ENCODE measurements at places on chromosomes 7 and 10.

GRCh38 chr10:59362959-59363381 lies 621 bp upstream of the FAM13C start:
- peak; percentile 65 for DNase-seq

DNA sequence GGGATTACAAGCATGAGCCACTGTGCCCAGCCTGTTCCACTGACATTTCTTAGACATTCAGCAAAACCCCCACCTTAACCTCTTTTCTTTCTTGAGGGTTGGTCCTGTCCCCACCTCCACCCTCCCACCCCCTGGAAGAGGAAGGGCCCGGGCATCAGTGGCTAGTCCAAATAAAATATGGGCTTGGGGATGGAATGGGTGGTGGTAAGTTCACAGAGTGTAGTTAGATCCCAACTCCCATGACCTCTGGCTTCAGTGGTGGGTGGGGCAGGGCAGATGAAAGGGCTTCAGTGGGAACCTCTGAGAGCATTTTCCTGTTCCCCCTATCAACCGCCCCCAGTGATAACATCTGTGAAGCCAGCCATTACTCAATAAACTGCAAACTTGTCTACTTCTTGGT lies 9.8 kb downstream of the SFXN3 start:
- DNase-seq: no peak

DNA sequence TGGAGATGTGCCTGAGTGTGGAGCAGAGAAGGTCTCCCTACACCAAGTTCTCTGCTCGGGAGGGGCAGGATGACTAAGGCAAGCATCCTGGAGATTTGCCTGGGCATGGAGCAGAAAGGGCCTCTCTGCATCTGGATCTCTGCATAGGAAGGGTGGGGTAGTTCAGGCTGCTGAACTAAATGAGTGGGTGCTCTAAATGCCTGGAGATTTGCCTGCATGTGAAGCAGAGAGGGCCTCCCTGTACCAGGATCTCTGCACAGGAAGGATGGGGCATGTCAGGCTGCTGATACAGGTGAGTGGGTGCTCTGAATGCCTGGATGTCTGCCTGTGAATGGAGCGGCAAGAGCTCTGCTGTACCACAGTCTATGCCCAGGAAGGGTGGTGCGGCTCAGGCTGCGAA lies 680.7 kb downstream of the SUGCT start:
- DNase-seq: no peak

DNA sequence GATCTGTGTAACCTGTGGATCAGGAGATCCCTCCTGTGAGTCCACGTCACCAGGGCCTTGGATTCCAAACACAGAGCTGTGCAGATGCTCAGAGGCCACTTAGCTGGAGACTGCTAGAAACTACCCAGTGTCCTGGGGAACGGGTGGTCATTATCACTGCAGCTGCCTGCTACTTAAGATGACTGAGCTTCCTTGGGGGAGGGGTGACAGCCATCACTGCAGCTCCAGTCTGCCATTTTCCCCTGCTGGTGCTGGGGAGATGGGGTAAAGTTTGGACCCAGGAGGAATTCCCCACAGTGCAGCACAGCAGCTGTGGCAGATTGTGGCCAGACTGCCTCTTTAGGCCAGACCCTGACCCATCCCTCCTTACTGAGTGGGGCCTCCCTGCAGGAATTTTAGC lies 78.8 kb upstream of the VOPP1 start:
- no peak for DNase-seq

DNA sequence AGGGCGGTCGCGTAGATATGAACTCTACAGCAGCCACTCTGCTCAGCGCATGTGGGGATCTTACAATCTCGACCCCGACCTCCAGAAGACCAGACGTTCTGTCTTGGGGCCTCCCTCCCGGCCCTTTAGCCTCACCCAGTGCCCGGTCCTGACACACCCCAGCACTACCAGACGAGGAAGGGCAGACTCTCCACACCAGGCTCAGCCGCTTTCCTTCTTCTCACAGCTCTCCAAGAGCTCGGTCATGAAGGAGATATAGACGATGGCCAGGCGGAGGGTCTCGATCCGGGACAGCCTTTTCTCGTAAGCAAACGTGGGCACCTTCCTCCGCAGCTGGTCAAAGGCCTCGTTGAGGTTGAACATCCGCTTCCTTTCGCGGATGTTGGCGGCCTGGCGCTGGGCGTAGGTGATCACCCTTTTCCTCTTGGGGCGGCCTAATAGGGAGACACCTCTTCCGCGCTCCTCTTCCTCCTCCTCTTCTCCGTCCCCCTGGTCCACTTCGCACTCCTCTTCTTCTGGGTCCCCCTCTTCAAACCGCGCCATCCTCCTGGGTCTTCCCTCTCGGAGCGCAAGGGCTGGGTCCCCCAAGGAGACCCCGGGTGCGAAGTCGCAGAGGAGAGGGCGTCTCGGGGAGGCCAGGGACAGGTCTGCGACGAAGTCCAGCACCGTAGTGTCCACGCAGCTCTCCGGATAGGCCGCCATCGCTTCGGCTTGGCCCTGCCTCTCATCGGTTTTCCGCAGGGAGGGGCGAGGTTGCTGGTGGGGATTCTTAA lies at the start of gene FERD3L:
Gene FERD3L, minus strand, starts transcription at position 761 of the 773 bp plus-strand sequence. Its CDS starts 59 bp downstream, at position 702.
- no peak for DNase-seq

- no peak for DNase-seq
These were observed 71.5 kb upstream of the ADO start for GRCh38 chr10:62732841-62733653.

- no peak for DNase-seq
These were observed 17.1 kb downstream of the WIPI2 start for GRCh38 chr7:5207131-5207530.

GRCh38 chr10:70283445-70284399 lies at the start of gene NPFFR1:
NPFFR1 (minus strand) TSS chr10:70284004; CDS start chr10:70283676, 328 bp downstream.
- no peak for DNase-seq

DNA sequence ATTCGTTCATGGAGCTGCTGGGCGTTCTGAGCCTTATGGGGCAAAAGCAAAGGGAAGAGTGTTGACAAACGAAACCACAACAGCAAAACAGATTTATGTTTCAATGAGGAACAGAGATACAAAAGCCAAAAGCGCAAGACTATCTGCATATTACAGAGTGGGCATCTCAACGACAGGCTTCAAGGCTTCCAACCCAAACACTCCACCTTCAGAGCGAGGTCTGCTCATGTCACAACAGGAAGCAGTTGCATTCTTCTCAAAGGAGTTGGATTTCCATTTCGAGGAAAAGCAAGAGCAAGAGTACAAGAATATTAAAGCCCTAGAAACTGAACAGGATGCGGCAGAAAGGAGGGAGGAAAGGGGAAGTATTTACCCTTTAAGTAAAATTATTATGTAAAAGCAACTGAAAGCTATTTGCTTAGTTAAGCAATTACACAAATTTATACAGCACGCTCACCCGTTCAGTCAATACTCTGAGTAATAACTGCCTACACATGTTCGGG lies 189.3 kb downstream of the ELMO1 start:
- no peak for DNase-seq

DNA sequence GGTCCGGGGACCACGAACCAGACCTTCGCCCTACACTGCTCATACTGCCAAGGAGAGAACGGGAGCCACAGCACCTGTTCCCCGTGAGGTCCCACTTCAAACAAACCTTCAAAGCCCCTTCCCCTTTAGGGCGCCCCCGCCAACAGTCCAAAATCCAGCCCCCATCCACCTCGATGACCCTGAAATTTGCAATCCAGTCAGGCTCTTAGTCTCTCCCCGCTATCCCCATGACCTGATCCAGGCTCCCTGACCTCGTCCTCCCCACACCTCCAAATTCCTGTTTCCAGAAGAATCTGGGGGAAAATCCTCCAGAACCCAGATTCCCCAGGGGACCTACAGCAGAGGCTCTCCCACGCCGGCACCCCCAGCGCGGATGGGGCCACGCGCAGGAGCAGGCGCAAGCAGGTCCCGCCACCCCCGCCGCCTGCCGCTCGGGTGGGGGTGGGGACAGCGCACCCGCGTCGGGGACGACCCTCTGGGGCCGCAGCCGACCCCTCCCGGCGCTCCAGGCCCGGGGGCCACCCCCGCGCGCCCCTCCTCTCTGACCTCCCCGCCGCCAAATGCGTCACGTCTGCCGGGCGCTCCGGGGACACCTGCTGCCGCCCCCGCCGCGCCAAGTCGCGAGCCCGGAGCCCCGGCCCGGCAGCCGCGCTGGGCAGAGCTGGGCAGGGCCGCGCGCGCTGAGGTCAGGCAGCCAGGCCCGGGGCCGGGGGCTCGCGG lies 753 bp downstream of the CAMK2B start:
- no peak for DNase-seq

GRCh38 chr7:43535810-43536585 lies 46.9 kb upstream of the STK17A start:
- DNase-seq: no peak

DNA sequence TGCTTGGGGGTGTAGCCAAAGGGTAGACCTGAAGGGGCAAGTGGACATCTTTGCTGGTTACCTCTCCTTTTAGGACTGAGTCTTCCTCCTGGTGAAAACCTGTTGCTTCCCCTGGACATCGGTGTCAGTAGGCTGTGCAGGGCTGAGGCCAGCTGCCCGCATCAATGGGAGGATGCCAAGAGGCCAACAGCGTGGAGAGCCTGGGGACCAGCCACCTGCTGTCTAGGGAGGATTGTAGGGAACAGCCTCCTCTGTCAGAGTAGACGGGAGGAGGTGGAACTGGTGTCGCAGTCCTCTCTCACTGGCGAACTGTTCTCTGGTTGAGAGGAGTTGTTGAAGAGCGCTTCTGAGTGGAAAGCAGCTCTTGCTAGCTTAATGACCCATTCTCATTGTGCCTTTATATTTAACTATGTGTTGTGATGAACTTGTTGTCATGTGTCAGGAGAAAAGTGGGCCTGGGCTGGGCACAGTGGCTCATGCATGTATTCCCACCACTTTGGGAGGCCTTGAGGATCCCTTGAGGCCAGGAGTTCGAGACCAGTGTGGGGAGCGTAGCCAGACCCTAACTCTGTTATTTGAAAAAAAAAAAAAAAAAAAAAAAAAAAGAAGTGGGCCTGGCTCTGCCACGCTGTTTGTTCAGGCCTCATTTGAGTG lies 1.8 kb downstream of the SUFU start:
- DNase-seq: no peak

GRCh38 chr10:18071591-18071990 lies 68.6 kb upstream of the CACNB2 start:
- DNase-seq: no peak

DNA sequence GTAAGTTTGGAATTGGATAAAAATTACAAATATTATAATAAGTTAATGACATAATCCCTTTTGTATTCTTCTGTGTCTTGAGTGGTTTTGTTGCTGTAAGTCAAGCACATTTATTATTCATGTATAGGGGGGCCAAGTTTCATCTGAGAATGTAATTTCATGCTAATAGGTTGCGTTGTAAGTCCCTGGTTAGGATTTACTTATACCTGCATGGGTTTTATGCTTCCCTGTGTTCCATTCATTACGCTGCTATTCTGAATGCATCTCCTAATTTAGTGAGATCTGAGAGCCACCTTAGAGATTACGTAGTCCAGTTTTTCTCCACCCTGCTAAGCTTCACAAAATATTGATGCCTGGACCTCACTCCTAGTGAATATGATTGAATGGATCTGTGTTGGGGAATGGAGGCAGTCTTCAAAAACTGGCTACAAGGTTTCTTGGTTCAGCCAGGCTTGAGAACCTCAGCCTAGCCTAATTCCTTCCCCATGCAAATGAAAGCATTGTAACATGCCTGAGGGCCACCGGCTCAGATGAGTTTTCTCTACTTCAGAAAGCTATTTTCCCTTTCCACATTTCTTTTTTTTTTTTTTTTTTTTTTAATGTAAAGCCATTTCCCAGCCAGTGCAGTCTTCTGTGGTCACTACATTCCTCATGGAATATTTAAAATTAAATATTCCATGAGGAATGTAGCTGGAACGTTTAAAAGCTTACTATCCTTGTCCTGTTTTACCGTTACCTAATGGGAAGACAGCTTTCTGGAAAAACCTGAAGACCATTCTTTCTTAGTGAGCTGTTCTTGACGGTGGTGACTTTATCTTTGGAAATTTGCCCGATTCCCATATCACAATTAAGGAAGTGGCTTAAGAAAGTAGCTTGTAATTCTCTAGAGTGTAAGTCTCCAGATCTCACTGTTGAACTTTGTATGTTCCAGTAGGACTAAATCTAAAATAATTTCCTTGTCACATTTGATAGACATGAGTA lies 16.0 kb downstream of the PAPSS2 start:
- no peak for DNase-seq

DNA sequence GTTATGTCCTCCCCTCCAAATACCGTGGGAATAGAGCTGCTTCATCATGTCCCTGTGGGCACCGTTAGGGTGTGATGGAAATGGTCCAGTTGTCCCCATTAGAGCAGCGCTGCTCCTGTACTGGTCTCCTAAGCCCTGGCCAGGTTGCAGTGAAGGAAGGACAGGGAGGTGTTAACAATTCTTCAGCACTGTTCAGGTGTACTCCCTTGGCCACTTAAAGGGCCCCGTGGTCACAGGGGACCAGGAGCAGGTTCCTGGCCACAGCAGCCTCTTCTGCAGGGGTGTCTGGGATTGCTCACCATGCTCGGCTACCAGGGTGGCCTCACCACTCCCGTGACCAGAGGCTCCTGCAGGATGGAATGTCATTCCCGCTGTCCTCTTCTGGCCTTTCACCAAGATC lies 65.8 kb downstream of the MINDY4 start:
- DNase-seq: no peak

GRCh38 chr7:95479992-95480624 lies 5.6 kb upstream of the ASB4 start:
- DNase-seq: no peak

DNA sequence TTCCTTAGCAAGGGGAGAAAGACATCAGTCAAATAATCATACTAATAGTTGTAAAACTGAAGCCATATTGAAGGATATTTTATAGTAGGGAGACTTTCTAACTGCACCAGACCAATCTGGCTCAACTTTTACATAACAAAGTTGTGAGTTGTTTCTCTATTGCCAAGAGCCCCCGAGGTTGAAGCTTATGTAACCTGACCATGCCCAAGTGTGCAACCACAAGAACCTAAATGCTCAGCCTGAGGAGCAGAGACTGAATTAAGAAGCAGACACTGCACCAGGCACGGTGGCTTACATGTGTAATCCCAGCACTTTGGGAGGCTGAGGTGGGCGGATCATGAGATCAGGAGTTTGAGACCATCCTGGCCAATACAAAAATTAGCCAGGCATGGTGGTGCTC lies 77.3 kb upstream of the ARMC3 start:
- no peak for DNase-seq

- no peak for DNase-seq
These were observed 123.7 kb upstream of the FAM20C start for GRCh38 chr7:68629-69028.

- no peak for DNase-seq
These were observed 994 bp upstream of the MAGI2 start for GRCh38 chr7:79454361-79454960.

DNA sequence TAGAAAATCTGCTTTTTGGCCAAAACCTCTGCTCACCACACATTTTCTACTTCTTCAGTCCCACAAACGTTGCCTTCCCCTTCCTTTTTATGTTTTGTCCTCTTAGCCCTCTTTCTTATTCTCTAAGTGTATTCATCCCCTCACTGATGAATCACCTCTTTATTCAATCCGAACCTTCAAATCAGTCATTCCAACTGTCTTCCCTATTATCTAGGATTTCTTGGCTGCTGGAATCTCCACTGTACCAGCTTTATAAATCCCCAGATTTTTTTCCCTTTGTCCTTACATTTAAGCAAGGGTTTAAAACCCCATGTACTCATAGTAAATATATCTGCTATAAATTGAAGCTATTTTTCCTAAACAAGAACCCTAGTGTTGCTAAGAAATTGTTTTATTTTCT lies 176.9 kb downstream of the SEMA3A start:
- no peak for DNase-seq

- DNase-seq: no peak
These were observed 221.2 kb downstream of the ADRA2A start for GRCh38 chr10:111298031-111298430.

GRCh38 chr7:103348452-103348851 lies 1.0 kb downstream of the PSMC2 start:
- DNase-seq: no peak
